ENCODE measurements at places on chromosomes 2 and 18.

DNA sequence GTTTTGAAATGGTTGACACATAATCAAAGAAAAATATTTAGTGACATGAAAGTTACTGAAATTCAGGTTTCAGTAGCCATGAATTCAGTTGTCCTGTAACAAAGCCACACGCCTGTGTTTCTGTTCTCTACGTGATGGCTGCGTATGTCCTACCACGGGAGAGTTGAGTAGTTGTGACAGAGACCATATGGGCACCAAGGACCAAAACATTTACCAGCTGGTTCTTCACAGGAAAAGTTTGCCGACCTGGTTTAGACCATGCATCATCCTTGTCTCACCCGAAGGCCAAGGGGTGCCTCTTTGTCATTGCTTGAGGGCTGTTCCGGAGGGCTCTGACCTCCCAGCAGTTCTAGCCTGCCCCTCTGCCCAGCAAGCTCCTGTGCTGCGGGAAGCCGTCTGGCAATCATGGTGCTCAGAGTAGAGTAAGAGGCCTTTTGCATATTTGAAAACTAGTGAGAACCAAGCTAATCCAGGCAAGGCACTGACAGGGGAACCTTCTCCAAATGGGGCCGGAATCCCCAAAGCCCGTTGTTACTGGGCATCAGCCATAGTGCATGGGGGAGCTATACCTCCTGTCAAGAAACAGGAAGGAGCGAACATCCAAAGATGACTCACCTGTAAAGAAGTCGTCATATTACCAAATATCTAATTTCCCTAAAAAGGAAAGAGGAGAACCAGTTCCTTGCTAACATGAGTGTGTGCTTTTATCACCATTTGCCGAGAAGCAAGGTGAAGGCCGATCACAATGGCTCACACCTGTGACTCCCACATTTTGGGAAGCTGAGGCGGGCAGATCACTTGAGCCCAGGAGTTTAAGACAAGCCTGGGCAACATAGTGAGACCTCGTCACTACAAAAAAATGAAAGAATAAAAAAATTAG is 92.6 kb upstream of the RAB12 start:
- no peak for DNase-seq

DNA sequence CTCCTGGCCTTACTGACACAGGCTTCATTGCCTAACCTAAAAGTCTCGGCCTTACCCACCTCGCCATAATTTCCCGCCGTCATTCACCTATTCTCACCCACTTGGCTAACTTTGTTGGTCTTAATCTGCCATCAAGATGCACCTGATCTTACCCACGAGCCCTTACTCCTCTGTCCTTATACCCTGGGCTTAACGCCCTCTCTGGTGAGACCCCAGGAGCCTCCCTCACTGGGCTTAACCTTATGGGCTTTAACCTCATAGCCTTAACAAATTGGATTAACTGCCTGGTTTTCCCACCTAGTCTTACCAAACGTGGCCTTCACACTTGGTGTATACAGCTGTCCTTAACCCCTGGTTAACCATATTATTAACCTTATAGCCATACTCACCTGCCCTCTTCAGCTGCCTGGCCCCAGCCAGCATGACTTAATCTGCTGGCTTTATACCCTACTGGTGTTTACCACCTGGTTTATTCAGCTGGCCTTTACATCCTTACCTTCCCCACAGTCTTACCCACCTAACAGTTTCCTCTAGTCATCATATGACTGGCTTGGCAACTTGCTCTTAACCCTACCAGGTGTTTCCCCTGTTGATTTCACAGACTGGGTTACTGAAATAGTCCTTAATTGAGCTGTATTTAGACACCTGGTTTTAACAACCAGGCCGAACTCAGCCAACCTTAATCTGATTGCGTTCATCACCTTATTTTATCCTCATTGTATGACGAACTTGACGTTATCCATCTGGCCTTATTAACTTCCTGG is 132.0 kb upstream of the ZSWIM2 start:
- no peak for DNase-seq

- DNase-seq = no peak
Observed at GRCh38 chr2:160042054-160042453, 20.4 kb downstream of the PLA2R1 start.

DNA sequence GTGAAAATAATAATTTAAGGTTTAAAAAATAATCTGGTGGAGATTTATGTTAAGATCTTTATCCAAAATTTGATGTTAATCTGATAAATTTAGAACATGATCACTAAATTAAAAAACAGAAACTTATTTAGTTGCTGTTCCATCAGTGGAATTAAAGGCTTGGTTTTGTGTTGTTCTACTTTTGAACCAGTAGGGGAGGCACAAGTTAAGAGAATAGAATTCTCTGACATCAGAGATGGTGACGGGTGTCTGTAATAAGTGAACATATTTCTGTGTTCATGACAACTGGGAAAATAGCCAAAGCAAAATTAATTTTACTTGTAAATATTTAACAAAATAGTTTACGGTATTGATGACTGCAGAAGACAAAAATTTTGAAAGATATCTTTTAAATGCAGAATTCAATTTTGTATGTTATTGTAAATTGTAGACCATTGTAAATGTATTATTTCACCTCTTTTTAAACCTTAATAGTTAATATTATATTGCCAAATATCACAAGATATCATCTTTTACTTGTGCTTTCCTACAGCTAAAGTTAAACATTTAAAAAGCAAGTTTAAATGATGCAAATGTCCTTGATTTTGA is 106.0 kb downstream of the UBR3 start:
- peak; percentile 30 for DNase-seq

- no peak for DNase-seq
Observed at GRCh38 chr18:58180738-58181353, 136.8 kb downstream of the NEDD4L start.

DNA sequence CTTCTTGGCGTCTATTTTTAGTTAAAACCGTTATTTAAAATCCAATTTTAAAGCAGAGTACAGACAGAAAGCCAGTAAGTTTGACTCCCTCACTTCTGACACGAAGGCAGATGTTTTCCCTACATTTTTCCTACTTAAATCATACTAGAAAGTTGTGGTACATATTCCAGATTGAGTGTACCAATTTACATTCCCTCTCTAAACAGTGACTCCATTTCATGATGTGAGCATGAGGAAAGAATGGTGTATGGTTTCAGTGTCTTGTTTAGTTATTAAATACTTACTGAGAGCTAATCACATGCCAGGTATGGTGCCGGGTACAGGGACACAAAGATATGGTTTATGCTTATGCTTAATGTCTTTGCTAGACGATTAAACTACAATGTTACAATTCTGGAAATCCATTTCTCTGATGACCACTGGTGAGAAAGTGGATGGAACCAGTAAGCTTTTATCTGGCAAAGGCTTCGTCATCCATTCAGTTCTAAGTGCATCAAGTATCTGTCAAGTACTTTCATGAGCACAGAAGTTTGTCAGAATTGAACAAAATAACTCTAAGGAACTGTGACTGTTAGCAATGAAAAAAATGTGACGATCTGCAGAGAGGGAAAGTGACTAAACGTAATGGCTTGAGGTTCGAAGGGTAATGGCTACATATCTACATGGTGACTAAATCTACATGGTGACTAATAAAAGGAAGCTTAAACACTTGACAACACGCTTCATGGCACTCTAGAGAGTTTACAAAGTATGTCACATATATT is 25.7 kb downstream of the MAP4K3 start:
- DNase-seq = no peak

DNA sequence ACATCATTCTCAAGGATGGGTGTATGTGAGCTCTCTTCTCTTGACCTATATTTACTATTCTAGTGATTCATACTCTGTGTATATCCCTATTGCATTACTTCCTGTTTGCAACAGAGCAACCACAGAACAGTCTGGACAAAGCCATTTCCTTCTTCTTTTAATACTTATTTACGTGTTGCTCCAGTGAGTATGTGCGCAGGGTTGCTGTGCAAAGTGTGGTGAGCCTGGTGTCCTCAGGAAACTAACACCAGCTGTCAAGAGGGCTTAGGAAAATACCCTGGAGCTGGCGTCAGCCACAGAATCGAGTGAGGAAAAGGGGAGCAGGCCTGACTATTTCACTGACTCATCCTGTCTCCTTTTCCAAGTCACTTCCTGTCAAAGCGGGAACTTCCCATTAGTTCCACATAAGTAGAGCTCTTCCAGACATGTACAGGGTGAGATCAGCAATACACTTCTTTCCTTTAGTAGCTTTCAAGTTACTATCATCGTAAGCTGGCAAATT is 214.1 kb upstream of the COPS8 start:
- DNase-seq = peak; percentile 95

DNA sequence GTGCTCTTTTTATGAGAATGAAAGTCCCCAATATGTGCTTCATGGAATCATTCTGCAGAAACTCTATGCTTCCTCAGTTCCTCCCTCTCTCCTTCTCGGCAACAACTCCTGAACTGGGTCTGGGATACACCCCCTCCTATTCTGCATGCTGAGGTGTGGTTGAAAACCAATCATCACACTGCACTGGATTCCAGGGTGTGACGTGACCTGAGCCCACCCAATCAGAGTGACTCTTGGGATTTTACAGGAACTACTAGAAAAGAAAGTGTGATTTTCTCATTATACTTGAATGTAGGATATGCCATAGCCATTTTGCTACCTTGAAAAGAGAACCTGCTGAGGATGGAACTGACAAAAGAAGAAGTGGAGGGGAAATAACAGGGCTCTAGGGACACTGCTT is 36.3 kb downstream of the ACVR1 start:
- no peak for DNase-seq

- DNase-seq = no peak
Observed at GRCh38 chr18:30601541-30601940, 441.0 kb downstream of the DSC3 start.

DNA sequence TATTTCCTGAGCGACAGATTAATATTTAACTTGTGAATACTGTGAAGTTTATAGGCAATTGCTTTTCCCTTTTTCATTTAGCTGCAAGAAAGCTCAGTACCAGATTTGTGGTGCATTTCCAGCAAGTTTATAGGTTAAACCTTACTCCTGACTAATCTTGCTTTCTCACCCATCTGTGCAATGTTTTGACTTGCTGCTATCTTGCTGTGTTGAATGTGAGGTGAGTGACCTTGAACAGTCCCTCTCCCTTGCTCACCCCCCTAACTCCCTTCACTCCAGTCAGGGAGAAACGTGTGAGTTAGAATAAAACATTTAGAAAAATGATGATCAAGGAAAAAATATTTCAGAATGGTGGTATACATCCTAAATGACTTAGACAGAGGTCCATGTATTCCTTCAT is 39.8 kb upstream of the PARD3B start:
- no peak for DNase-seq

GRCh38 chr2:238458651-238459050 is 31.9 kb downstream of the ASB1 start:
- DNase-seq = no peak

GRCh38 chr2:85435981-85436835 is 17.7 kb downstream of the SH2D6 start:
- DNase-seq = no peak

- no peak for DNase-seq
Observed at GRCh38 chr2:143704451-143705106, 575.4 kb downstream of the ARHGAP15 start.

DNA sequence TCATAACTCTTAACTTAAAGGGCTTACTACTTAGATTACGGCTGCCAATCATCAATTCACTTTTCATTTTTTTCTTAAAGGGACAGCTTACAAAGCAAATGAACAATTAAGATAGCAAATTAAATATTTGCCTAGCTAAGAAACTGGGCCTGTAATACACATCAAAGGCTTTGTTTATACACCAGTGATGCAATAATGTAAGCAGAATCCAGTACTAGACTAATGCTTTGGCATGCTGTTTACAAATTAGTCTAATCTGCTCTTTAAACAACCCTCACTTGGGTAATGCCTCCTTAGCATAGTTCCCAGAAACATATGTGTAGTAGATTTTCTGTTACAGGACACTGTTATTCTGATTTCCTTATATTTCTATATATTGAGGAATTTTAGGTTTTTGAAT is 105.8 kb downstream of the ARHGAP28 start:
- DNase-seq = no peak

GRCh38 chr18:24609254-24609653 is 148.8 kb downstream of the HRH4 start:
- no peak for DNase-seq

GRCh38 chr2:100895934-100896685 is 76.2 kb downstream of the NPAS2 start:
- no peak for DNase-seq

GRCh38 chr18:50973367-50974126 is 5.7 kb downstream of the ELAC1 start:
- no peak for DNase-seq

GRCh38 chr2:182631299-182631698 is 84.8 kb upstream of the DNAJC10 start:
- no peak for DNase-seq

- no peak for DNase-seq
Observed at GRCh38 chr2:222434204-222434603, 9.9 kb downstream of the SGPP2 start.

DNA sequence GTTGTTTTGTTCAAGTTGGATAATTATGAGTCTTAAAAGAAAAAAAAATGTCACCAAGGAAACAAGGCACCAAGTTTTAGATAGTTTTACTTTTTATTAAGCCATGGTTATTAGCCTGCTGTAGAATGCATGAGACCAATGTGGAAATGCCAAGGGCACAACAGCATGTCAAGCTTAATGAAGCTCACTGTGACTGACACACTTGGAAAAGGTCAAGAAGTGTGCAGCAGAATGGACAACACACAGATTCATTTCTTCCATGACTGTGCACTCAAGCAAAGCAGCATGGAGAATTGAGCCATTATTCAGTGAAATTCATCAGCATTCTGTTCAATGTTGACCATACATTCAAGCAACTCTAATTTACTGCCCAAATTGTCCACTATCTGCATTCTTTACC is 23.6 kb downstream of the SPHKAP start:
- DNase-seq = no peak

DNA sequence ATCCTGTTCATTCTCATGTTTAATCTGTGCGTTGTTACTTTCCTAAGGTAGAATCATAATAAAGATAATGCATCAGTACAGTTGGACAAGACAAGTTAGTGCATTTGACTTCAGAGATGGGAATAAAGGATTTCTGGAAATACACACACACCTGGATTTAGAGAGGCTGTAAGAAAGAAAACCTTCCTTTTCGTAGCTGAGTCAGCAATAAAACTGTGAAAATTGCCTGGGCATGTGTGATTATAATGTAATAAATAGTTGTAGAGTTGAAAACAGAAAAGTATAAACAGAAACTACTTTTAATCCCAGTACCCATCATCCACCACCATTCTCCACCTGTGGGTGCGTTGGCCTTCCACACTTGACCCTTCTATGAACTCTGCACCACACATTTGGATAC is 15.4 kb downstream of the CFAP53 start:
- DNase-seq = no peak
